ENCODE measurements at places on chromosomes 4 and X.

GRCh38 chrX:46782034-46782433 lies 23.1 kb upstream of the SLC9A7 start:
- ATAC-seq: no peak

DNA sequence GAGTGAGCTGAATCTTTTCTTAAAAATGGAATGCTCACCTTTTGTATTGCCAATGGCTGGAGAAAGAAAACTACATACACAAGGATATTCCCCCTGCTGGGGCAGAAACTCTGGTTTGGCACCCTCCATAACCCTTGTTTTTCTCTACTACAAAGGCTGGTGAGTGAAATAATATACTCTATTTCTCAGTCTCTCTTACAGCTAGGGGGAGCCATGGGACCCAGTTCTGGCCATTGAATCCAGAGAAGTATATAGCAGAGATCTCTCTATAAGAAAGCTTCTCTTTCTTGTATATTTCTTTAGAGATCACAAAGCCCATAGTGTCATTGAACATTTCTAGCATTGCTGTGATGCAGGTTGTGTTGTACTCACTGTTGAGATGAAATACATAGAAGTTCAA lies 49.8 kb downstream of the SMPX start:
- no peak for ATAC-seq

DNA sequence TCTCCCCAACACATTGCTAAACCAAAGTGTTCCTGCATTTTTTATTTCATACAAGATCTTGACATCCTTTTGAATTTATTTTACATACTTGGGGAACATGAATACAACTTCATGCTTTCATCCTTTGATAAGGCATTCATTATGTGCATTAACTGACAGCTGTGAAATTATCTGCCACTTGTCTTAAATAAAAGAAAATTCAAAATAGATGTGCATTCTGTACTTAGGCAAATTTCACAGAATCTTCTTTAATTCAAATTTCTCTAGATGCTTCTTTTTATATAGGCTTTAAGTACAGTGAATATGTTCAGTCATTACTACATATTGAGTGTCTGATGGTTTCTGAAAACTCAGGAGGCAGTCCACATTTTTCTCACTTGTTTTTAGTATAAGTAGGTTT lies 518.1 kb downstream of the EPHA5 start:
- ATAC-seq: no peak

- ATAC-seq: no peak
Observed at GRCh38 chr4:107640878-107641277, 79.2 kb downstream of the PAPSS1 start.

GRCh38 chr4:119081542-119081859 lies 54.1 kb upstream of the MYOZ2 start:
- ATAC-seq: no peak

DNA sequence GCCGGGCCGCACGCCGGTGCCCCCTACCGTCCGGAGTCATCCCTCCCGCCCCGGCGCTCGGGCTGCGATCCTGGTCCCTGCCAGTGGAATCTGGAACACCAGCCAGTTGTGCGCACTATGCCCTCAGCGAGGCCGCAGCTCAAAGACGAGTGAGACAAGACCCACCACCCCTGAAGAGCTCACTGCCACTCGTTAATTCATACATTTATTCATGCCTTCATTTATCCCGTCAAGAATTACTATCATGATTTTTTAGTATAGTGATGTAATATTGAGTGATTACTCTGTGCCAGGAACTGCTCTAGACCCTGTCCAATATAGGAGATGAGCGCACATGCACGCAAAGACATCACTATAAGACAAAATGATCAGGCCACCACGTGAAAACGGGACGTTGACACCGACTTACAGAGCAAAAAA lies 247 bp upstream of the PPA2 start:
- ATAC-seq: no peak

- no peak for ATAC-seq
Observed at GRCh38 chr4:2287594-2287915, 25.6 kb upstream of the MXD4 start.

DNA sequence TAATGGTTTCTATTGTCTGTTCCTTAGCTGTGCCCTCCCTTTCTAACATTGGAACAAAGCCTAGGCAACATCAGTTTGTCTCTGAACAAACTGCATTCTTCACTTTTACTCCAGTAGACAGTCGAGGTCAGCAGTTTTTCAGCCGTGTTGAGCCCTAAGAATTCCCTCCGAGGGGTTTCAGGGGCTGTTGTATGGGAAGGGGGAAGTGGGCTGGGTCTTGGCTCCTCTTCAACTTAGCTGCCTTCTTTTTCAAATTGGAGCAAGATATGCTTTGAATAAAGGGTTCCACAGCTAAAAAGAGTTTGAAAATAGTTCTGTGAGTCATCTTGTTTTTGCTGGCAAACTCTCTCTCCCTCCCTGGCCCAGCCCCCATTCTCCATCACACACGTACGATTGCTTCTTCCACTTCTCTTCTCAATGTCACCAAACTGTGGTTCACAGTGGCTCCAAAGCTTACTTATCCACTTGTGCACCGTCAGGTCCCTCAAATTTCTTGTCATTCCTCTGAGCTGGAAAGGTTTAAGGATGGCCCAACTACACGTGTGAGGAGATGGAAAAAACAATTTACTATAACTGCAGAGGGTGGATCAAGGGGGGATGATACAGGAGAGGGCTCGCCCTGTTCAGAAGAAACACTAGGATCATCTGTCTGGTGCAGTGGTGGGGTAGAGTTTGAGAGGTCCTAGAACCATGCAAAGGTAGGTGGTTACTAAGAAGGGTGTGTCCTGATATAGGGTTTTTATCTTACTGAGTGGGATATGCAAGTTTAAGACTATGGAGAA lies 9.2 kb upstream of the MAML3 start:
- ATAC-seq: no peak

- ATAC-seq: no peak
Observed at GRCh38 chrX:137212078-137212632, 178.4 kb upstream of the GPR101 start.

DNA sequence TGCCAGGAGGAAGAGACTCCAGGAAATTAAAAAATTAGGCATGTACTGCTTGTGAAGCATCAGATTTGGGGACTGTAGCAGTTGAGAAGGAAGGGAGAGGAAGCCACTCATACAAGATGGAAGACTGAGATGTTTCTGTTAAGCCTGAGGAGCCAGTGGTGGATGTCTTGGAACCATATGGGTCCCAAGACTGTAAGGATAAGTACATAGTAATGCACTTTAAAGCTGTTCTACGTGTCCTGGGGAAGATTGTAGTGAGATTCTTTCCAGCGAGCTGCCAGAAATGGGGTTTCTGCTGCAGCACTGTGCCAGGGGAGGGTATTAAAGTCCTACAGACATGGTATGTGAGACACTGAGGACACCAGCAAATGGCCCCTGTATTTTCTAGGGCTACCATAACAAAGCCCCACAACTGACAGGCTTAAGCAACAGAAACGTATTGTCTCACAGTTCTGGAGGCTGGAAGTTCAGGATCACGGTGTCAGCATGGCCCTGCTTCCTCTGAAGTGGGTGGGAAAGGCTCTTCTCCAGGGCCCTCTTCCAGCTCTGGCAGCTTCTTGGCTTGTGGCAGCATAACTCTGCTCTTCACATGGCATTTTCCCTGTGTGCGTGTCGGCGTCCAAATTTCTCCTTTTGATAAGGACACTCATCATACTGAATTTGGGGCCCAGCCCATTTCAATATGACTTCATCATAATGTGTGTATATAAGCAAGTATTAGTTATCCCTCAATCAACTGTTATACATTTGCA lies 304.4 kb downstream of the EVC2 start:
- ATAC-seq: no peak

DNA sequence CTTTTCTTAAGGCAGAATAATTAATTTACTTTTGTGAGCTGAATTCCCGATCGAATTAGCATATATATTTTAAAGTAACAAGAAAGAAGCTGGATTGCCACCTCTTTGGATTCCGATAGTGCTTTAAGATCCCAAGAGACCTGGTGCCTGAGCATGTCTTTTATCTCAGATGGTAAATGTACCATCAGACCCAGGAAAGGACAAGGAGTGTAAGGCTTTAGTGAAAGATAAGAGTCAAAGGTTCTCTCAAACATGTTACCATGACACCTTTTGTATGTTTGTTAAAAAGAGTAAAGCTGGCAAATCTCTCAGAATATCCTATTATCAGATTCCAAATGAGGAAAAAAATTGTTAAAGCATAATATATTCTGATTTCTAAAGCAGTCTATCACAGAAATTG lies 198.8 kb downstream of the PPP3CA start:
- ATAC-seq: no peak

GRCh38 chrX:86237482-86237881 lies 89.2 kb downstream of the DACH2 start:
- ATAC-seq: no peak

DNA sequence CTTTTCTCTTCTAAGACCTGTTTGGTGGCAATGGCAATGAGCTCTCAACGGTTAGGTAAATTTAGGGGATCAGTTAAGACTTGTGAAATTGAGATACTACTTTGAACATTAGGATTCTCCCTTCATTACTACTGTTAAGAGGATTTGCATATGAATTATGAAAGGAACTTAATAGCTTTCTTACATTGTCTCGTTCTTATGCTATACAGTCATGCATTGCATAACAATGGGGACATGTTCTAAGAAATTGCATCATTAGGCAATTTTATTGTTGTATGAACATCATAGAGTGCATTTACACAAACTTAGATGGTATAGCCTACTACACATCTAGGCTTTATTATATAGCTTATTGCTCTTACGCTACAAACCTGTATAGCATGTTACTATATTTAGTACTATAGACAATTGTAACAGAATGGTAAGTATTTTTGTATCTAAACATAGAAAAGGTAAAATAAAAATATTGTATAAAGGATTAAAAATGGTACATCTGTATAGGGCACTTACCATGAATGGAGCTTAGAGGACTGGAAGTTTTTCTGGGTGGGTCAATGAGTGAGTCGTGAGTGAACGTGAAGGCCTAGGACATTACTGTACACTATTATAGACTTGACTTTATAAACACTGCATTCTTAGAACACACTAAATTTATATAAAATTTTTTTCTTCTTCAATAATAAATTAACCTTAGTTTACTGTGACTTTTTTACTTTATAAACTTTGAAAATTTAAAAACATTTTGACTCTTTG lies 62.5 kb downstream of the PAQR3 start:
- peak; percentile 93 for ATAC-seq

DNA sequence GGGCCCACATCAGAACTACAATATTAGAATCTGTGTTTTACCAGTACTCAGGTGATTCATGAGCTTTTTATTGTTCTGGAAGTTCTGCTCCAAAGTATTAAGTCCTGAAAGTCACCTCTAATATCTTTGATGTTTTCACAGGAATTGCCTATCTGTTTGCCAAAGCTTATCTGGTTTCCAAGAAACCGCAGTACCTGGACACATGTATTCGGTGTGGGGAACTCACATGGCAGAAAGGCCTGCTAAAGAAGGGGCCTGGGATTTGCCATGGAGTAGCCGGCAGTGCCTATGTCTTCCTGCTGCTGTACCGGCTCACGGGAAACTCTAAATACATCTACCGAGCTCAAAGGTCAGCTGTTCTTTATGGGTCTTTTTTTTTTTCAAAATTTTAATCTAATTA lies 18.4 kb upstream of the XK start:
- ATAC-seq: no peak

GRCh38 chrX:71106427-71106826 lies at the start of gene CXorf65:
CXorf65 (minus strand) TSS chrX:71106740; CDS start chrX:71106556, 184 bp downstream.
- ATAC-seq: no peak

- ATAC-seq: no peak
Observed at GRCh38 chrX:51824061-51824460, 69.4 kb upstream of the MAGED1 start.

DNA sequence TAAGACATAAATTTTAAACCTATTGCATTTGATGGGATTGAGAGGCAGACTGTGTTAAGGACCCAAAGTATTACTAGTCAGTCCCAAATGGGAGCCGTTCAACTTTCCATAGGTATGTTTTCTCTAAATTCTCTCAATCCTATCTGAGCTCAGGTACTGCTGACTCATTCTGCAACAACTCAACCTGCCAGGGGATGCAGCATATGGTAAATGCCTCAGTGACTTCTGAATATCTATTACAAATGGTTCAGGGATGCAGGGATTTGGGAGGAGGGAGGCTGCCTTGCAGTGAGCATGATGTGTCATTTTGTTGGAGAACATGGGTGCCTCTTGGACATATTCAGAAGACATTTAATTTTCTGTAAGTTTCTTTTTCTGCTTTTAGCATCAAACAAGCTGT lies 97.3 kb downstream of the HDAC8 start:
- ATAC-seq: no peak

- ATAC-seq: peak; percentile 73
Observed at GRCh38 chr4:98688411-98689290, 30.2 kb upstream of the TSPAN5 start.

DNA sequence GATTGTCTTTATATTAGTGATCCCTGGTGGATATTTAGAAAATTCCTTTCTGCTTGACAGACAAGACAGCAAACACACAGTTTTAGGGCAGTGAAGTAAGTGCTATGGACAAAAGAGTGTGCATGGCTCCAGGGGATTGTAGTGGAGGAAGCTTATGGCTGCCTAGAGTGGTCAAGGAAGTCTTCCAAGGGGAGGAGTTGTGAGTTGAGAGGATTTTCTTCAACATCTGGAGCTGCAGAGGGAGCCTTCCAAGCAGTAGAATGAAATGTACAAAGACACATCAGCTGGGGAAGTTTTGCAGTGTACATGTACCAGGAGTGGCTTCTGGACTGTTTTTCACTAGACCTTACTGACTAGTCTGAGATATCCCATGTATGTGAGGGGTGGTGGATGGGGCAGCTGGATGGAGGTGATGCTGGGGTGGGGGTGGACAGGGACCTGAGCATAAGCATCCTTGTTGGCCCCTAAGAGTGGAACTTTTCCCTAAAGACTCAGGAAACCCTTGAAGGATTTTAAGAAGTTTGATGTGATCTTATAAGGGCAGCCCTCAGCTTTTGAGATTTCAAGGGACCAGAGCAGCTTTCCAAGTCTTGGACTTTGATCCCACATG lies 160.5 kb upstream of the TAPT1 start:
- ATAC-seq: no peak

DNA sequence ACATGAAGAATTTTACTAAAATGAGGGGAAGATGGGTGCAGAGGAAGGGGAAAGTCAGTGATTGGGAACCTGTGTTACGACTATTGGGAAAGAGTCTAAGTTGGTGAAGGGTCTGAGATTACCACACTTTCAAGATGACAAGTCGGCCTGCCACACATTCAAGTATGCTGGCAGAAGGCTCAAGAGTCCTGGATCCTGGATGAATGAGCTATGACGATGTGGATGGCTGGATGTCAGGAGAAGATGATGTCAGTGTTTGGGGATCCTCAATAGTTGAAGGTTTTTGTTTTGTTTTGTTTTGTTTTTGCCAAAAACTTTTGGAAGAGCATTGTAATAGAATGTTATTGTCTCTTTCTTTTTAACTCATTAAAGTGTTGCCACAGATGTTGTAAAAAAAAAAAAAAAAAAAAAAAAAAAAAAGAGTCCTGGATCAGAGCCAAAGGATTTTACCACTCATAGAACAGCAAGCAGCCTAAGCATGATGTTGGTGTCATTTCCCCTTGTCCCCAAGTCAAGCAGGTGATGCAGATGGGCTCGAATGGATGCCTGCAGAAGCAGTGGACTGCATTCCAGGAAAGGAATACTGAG lies 120.6 kb downstream of the REELD1 start:
- ATAC-seq: no peak

DNA sequence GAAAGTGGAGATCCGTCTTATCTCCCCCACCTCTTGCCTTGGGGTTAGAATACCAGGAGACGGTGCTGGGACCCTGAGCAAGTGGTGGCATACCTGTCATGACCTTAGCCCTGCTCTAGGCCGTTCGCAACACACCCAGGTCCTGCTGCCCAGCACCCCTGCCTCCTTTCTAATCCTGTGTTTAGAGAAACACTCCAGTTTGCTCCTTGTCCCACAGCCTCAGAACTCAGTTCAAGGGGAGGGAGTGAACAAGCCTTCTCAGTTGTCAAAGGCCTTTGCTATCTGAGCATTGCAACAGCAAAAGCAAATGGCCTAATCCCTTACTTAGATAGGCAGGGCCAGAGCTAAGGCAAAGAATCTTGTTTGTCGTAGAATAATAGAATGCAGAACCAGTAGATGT lies 67.9 kb downstream of the CHRNA9 start:
- ATAC-seq: peak; percentile 48
